ENCODE measurements at places on chromosomes 16 and 17. TPM values are rescaled to one million over a fixed set of nuclear protein-coding genes. Genes with fewer than 3 reads are reported as not detected.

CDK3 gene
- total RNA-seq = 4.1 TPM

SEPTIN12 gene
- not detected for total RNA-seq

CPNE2 gene
- total RNA-seq = 48.3 TPM

ABCA9 gene
- not detected for total RNA-seq

CORO7 gene
- 11.6 TPM for total RNA-seq

FGF11 gene
- 0.85 TPM for total RNA-seq

COX4I1 gene
- total RNA-seq = 803 TPM

KRT20 gene
- 0.25 TPM for total RNA-seq

KRTAP9-9 gene
- not detected for total RNA-seq

MPG gene
- 61.1 TPM for total RNA-seq

ZP2 gene
- total RNA-seq = not detected

HBA1 gene
- total RNA-seq = 2.4 TPM

Data from A549 treated with AZD2906 at 1 μM for 4 hours (cell line).